A549 (cell line): ENCODE measurements at places on chromosomes 4 and X.

DNA sequence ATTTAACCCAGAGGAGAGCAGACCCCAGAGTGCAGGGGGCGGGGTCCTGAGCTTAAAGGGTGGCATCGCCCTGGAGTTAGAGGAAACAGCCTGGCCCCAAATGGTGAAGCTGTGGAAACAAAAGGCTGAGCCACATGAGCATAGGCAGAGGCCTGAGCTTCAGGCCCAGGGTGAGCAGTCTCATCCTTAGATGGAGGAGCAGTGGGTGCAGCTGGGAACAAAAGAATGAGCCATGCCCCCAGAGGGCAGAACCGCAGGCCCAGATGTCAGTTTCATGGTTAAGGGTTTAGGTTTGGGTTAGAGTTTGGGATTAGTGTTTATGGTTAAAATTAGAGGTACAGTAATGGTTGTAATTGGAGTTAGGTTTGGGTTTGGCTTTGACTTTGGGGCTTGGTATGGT, 44.4 kb upstream of the IL9R start:
- DNase-seq, result no peak

DNA sequence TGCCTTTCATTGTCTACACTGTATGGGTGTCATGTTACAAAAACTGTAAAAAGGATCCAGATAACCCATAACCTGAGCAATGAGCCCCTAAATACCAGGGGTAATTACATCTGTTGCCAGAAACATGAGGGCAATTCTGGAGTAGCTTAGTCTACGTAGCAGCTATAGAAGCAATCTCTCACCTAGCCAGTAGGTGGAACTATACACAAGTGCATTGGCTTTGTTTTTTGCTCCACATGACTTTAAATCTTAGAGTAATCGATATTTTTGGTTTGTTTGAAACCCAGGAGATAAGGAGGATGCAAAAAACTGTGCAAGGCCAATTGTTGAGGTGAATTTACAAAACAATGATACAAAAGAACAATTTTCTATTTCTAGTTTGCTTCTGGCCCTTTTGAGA, 57.5 kb downstream of the GPR82 start:
- DNase-seq, result peak; percentile 53

DNA sequence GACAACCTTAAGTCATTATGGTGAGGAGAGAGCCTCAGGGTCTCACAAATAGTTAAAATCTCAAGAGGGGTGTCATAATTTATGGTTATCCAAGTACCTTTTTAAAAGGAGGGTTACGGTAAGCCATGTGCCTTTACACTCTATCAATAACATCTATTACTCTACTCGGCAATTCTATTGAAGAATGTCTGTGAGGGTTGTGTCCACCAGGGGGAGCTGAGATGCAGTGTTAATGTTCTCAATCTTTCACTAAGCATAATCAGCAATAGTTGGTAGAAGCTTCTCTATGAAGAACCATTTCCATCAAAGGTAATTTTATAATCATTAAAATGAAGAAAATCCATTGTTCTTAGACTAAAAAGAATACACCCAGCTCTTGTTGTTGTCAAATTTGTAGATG, 457.4 kb downstream of the CENPC start:
- no peak for DNase-seq

- DNase-seq, result no peak
Measured at GRCh38 chr4:108813261-108813660, 50.4 kb upstream of the ETNPPL start.

- DNase-seq, result no peak
Measured at GRCh38 chrX:65522739-65523372, 11.7 kb downstream of the LAS1L start.

DNA sequence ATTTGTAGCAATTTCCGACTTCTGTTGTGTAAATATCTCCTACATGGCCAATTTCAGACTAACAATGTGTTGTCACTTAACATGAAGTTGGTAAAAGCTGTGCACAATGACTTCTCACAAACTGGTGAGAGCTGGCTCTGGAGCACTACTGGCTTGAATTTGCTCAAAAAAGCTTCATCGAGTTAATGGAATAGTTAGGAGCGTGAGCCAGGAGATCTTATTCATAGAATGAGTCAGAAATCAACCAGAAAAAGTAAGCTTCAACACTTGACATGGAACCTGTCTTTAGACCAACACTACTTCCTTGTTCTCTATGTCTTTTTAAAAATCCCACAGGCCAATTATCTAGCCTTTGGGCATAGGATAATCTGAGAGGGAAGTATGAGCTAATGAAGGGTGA, 7.9 kb upstream of the CHRDL1 start:
- DNase-seq, result no peak

GRCh38 chr4:133145758-133146573, 3.1 kb upstream of the PCDH10 start:
- no peak for DNase-seq

GRCh38 chr4:41189076-41189475, 25.3 kb downstream of the APBB2 start:
- no peak for DNase-seq

- no peak for DNase-seq
Measured at GRCh38 chr4:138671106-138671505, 344.5 kb upstream of the NOCT start.

- peak; percentile 89 for DNase-seq
Measured at GRCh38 chrX:118726887-118727685, at the start of gene IL13RA1. IL13RA1 (plus strand) TSS chrX:118727606; CDS start chrX:118727639, 33 bp downstream.

- no peak for DNase-seq
Measured at GRCh38 chrX:132181364-132181763, 37.9 kb downstream of the RAP2C start.

DNA sequence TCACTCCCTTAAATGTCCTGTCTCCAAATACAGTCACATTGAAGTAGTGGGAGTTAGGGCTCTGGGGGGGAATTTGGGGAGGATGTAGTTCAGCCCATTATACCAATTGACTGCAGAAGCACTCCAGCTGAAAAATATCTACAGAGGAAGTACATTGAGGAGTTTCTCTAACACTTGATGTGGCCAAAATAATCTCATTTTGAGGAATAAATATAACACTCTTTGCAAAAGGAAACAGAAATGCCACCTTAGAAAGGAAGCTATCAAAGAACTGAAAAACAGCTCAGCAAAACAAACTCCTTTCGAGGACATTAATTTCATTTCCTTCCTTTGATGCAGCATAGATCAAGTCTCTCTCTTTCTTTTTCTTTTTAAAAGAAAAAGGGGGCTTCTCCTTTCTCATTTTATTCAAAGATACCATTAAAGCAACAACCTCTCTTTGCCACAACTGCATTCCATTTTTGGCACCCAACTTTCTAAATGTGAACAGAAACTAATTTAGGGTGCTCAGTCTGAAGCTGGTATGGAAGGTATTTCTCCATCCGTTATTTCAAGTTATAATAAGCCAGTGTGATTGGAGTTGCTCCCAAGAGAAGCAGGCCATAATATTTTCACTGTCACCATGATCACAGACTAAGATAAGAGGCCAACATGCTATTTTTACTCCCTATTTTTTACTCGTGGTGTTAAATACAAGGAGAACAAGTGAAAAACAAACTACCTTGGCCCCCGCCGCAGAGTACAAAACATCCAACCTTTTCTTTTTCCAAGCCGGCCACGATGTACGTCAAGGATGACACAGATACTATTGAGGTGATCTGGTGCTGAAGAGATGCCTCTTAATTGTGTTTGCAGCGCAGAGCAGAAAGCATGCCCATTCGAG, 230.4 kb upstream of the GATB start:
- DNase-seq, result no peak

- DNase-seq, result no peak
Measured at GRCh38 chr4:76224171-76224570, 10.5 kb upstream of the SCARB2 start.

- no peak for DNase-seq
Measured at GRCh38 chr4:5957076-5957475, 61.2 kb downstream of the C4orf50 start.
